Activated T-helper 1 cell treated with anti-CD3 and anti-CD28 coated beads, Interleukin-2, amount 50 U/mL, for 16 hours (primary cell): ENCODE measurements at places on chromosomes 1 and 21.
A peak's percentile ranks its signal among the peaks of the same experiment; 100 is the strongest.

DNA sequence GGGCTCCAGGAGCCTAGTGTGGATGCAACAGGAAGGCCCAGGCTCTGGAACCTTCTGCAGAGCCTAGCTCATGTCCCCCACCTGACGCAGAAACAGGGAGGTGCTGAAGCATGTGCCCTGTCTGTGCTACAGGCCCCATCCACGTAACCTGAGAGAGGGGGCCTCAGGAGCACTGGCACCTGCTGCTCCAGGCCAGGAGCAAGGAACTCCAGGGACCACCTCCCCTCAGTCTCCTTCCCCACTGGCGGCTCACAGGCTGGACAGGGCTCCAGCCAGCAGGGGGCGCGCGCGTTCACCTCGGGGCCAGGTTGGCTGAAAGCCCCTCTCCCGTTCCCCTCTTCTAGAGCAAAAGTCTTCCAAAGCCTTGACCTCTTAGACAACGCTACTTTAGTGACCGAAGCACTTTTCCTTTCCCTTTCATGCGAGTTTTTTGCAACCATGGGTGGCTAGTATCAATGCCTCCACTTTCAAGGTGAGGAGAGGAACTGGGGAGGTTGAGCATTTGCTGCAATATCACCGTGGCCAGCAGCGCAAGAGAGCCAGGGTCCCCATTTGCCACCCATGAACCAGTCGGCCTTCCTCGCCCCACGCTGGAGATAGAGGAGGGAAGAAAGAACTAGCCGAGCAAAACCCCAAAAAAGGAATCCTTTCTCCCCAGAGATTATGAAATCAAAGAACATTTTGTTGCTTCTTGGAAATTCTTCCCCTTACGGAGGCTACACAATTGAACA lies 52.4 kb upstream of the GPR157 start:
- DNase-seq = peak; percentile 55

DNA sequence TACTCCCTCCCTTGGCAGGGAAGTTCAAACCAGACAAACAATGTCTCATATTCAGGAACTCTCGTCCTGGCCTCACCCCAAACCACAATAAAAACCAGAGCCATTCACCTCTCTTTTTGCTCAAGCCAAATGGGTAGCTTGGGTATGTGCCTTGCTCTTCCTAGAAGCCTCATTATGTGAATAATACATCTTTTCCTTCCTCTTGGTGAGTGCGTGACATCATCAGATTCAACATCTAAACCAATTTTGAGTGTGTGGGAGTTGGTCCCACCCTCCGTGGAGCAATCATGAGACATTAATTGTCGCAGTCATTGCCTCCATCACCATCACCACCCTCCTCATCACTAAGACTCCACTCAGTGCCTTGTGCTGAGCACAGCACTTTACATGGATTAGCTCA lies 482.9 kb downstream of the PTPRU start:
- DNase-seq = no peak

DNA sequence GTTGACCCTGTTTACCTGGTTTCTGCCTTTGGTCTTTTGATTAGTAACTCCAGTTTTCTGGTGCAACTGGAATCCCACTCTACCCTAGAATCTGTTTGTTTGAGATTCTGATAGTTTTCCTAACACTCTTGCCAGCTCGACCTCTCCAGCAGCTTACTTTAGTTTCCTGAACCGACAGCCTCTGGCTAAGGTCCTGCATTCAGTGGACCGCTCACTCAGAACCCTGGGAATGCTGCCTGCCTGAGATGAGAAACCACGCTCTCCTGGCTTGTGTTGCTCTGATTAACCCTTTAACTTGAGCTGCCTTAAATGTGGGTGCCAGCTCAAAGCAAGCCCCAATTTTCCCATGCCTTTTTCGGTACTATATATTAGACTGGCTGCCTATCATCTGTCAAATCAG lies 45.3 kb upstream of the SIPA1L2 start:
- DNase-seq = no peak

DNA sequence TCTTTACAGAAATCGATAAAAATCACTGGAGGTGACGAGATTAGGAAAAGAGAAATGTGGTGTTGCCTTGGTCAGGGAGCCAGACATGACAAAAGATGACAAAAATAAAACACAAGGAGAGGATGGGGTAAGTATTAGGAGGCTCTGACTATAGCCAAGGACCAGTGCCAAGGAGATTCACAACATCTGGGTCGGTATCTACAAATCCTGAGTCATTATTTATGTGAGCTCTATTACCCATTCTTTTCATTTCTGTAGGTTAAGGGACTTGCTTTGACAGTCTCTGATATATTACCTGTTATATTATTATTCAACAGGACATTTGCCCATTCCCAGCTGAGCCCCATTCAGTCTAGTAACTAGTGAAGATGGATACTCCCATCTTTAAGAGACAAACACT lies 120.8 kb downstream of the TYW3 start:
- DNase-seq = no peak

DNA sequence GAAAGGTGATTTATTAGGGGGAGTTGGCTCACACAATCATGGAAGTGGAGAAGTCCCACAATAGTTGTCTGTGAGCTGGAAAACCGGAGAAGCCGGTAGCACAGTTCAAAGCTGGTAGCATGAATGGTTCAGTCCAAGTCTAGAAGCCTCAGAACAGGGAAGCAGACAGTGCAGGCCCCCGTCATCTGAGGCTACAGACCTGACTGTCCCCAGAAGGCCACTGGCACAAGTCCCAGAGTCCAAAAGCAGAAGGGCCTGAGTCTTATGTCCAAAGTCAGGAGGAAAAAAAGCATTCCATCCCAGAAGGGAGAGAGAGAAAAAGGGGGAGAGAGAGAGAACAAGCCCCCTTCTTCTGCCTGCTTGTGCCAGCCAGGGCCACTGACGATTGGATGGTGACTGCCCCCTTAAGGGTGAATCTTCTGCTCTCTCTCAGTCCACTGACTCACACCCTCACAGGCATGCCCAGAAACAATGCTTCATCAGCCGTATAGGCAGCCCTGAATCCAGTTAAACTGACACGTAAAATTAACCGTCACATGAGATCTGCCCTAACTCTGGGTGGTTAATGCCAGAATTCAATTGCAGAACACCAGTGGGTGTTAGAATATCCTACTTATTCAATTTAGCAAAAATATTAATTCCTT lies 49.3 kb upstream of the POU2F1 start:
- no peak for DNase-seq

DNA sequence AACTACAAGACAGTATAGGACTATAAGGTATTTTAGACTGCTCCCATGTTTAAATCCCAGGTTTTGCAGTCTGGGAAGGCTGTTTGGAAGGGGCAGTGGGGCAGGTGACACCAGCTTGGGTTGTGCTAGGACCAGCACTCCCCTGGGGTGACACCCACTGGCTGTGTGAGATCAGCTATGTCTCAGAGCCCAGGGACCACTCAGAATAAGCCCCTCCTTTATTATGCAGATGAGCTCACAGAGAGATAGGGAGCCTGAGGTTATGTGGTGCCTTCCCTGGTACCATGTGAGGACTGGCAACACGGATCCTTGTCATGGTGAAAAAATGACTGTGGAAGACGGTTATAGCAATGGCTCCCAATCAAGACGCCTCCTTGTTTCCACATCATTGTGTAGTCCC lies 71.0 kb downstream of the NENF start:
- DNase-seq = no peak

DNA sequence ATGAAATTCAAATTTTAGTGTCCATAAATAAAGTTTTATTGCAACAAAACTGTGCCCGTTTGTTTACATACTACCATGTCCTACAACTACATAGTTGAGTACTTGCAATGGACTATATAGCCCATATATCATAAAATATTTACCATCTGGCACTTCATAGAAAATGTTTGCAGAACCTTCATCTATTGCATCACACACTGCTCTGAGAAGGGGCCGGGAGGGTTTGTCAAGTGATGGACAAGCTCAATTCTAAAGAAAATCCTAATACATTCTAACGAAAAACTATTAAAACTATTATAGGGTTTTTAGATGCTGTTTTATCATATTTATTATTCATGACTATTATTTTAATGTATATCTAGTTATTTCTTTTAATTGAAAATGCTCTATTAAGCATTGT lies 35.9 kb downstream of the RGSL1 start:
- DNase-seq = no peak

DNA sequence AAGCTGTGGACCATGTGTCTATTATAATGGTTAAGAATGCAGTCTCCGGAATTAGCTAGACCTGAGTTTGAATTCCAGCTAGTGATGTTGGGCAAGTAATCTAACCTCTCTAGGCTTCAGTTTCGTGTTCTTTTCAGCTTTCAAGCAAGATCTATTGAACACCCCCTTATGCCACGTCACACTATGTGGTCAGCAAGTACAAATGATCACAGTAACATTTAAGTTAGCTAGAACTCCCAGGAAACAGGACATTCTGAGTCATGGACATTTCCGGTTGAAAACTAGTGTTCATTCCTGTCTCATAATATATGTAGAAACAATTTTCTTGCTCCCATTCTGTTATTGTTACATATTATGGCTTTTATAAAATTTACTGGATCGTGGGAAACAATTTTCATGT lies 34.0 kb upstream of the NHLH2 start:
- DNase-seq = no peak

DNA sequence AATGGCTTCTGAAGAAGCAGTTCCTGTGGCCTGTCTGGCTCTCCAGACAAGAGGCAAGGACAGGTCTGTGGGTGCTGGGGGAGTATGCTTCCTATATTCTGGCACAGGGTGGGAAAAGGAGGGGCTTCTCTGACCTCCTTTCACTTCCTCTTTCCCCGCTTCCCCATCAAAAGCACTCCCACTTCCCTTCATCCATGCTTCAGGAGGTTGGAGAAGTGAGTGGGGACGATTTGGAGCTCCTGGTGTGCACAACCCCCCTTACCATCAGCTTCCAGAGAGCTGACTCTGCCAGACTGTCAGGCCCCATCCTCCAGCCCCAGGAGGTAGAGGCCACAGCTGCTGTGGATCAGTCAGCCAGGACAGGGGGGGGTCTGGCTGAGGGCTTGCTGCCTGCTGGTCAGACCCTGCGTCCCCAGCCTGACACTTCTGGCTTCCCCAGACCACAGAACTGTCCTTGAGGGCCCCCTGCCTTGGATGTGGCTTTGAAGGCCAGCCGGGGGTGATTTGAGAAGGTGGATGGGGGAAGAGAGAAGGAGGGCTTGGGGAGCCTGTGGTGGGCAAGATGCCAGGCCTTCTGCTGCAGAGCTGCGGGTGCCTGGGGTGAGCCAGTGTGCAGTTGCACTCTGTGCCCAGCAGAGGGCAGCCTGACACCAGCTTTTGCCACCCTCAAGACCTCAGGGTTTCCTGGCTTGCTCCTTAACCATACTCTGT lies 21.5 kb upstream of the TMEM222 start:
- DNase-seq = peak; percentile 56
